ENCODE measurements at places on chromosomes 2 and 18.

GRCh38 chr18:13354402-13354801 is 135.8 kb downstream of the LDLRAD4 start:
- DNase-seq: no peak

DNA sequence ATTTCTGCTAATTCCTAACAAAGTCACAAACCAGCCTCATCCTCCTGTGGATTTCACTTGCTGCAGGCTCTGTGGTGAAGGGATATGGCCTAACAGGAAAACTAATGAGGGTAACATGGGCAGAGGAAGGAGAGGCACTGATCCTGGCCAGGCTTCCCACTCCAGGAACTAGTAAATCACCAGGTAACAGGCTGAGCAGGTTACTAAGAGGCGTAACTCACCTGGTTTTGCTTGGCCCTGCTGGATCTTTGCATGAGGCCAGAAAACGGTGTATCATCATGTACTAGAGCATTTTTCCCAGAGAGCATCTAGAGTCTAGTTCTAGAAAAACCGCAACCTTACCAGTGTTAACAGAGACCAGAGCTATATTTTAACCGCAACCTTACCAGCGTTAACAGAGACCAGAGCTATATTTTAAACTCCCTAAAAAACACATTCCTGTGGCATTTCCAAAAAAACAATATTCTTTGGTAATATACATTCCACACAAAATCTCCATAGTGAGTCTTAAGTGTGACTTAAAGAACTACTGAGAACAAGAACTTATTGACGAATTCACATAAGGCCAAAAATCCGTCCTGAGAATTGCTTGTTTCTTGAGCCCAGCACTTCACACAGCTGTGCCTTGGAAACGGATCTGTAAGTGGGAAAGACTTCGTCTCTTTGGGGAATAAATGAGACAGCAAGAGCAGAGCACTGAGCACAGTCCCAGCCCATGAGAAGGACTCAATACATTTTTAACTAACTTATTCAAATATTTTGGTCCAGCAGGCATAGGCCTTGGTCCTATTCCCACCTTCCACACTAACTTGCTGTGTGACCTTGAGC is 43.4 kb downstream of the DPP4 start:
- DNase-seq: no peak

DNA sequence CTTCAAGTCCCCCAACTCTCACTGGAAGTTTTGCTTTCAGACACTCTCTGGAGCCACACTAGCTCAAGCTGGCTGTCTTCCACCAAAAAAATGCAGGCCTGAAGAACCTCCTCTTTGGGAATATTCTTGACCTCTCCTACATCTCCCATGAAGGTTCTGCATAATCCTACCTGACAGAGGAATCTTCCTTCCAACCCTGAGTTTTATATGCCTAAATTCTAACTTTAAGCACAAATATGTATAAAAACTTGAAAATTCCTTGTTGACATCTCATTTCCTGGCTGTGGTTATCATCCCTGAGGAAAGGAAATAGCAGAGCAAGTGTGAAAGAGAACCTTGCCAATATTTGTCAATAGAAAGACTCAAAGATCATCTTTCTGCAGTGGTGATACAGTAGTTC is 249.0 kb downstream of the LPIN1 start:
- no peak for DNase-seq

DNA sequence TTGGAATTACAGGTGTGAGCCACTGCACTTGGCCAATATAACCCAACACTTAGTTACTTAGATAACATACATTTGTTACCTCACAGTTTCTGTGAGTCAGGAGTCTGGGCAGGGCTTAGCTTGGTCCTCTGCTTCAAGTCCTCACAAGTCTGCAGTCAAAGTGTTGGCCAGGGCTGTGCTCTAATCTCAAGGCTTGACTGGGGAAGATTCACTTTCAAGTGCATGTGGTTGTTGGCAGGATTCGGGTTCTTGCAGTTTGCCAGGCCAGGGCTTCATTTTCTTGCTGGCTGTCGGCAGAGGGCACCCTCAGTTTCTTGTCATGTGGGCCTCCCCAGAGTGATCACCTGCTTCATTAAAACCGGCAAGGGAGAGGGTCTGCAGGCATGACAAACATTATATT is 103.7 kb downstream of the SLC4A3 start:
- no peak for DNase-seq

- no peak for DNase-seq
These were observed 12.8 kb upstream of the TBC1D8 start for GRCh38 chr2:101164021-101164420.

DNA sequence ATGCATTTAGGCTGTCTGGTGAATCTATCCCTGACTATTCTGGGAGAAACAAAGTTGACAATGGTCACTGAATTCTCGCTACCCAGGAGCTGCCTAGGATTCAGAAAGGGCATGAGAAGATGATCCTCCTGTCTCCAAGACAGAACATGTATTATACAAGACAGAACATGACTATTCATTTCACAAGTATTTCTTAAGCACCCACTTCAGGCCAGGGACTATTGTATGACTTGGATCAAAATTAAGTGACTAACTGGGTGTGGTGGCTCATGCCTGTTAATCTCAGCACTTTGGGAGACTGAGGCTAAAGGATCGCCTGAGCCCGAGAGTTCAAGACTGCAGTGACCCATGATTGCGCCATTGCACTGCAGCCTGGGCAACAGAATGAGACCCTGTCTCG is 235.8 kb upstream of the RAB12 start:
- no peak for DNase-seq

GRCh38 chr2:64814007-64814406 is 160.3 kb upstream of the SERTAD2 start:
- no peak for DNase-seq

DNA sequence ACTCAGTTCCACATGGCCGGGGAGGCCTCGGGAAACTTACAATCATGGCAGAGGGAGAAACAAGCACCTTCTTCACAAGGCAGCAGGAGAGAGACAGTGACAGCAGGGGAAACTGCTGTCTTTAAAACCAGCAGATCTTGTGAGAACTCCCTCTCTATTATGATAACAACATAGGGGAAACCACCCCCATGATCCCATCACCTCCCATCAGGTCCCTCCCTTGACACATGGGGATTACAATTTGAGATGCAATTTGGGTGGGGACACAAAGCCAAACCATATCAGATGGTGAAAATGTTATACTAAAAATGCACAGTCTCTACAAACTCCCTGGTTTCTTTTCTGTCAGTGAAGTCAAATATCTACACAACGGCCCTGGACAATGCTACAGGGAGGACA is 9.2 kb downstream of the TMEM18 start:
- DNase-seq: no peak

GRCh38 chr2:186603286-186603685 is 13.4 kb downstream of the ITGAV start:
- DNase-seq: no peak
